ENCODE measurements at places on chromosomes 7 and 10.

- DNase-seq = no peak
Observed at GRCh38 chr10:104127411-104127810, 5.4 kb downstream of the SFR1 start.

GRCh38 chr10:102726274-102726673 lies 11.8 kb downstream of the SFXN2 start:
- no peak for DNase-seq

- DNase-seq = no peak
Observed at GRCh38 chr10:113301342-113301984, 251.4 kb upstream of the HABP2 start.

- no peak for DNase-seq
Observed at GRCh38 chr10:113872139-113873030, 17.9 kb downstream of the NHLRC2 start.

DNA sequence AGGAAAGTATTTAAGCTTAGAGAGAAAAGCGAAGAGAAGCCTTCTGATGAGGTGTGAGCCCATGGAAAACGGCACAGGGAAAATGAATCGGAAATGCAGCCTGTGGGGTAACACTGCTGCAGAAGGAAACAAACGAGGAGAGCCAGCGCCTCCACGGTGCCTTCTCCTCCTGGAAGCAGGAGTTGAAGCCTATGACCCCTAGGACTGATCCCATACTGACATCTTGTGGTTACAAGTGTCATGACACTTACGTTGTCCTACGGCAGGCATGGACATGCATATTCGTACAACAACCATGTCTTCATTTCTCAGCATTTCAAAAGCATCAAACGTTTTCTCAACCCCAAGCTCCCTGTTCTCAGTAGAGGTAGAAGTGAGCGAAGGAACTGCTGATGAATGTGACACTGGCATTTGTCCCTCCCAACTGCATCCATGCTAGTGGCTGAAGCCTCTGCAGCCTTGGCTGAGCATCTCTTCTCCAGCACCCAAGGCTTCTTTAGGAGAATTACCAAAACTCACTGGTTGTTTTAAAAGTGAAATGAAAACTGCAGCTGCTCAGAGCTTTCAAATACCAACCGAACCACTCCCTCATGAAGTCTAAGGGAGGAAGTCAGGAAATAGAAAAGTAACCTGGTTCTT lies 160.2 kb downstream of the JAZF1 start:
- DNase-seq = peak; percentile 88

GRCh38 chr10:118238573-118239235 lies 103.4 kb downstream of the FAM204A start:
- DNase-seq = no peak

DNA sequence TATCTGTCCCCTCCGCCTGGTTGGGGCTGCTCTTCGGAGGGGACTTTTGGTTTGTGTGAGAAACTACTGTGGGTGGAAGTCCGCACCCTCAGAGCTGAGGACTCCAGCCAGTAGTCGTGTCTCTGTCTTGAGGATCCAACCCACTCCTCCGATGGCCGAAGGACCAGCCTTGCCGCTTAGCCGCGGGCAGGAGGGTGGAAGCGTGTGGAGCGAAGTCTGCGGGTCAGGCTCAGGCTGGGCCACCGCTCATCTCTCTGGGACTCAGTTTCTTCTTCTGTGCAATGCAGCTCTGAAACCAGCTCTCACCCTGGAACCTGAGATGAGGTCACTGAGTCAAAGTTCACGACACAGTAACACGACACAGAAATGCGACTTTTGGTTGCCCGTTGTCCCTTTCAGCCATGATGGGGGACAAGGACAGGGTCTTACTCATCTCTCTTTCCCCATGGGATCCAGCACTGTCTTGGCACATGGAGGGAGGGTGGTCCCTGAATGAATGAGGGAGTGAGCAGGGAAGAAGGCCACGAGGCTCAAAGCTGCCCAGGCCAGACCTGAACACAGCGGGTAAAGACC lies 133.3 kb upstream of the PODXL start:
- DNase-seq = no peak

DNA sequence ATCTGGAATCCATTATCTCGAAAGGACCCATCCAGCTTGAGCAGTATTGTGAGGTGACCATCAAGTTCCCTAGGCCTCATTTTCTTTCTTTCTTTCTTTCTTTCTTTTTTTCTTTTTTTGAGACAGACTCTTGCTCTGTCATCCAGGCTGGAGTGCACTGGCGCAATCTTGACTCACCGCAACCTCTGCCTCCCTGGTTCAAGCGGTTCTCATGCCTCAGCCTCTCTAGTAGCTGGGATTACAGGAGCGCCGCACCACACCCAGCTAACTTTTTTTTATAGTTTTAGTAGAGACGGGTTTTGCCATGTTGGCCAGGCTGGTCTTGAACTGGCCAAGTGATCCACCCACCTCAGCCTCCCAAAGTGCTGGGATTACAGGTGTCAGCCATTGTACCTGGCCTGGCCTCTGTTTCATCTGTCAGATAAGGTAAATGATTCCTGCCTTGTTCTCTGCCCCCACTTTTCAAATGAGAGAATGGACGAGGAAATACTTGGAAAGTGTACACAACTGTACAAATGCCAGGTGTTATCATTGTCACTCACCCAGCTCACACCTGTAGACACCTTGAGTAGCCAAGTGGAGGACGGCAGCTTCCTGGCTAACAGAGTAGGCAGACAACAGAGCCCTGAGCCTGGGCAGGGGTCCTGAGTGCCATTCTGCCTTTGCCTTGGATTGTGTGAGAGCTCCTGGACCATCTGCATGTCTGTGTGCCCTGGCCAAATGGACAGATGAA lies 54.1 kb downstream of the HK1 start:
- no peak for DNase-seq

DNA sequence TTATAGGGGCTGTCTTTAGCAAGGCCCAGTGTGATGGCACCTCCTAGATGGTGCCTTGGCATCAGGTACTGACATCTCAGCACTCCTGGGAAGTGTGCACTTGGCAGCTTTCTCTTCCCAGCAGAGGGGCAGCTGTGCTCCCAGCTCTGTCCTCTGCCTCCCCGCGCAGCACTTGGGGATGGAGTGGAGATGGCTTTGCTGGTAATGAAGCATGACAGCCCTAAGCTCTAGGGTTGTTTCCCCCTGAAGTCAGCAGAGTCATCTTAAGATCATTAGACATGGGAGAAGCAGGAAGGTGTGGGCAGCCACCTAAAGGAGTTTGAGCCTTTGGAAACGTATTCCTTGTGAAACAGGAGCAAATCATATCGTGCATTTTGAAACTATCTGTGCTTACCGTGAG lies 46.7 kb downstream of the HTRA1 start:
- DNase-seq = no peak

- no peak for DNase-seq
Observed at GRCh38 chr7:84811362-84811761, 375.5 kb downstream of the SEMA3D start.

GRCh38 chr7:81005254-81005653 lies 86.4 kb upstream of the SEMA3C start:
- no peak for DNase-seq

DNA sequence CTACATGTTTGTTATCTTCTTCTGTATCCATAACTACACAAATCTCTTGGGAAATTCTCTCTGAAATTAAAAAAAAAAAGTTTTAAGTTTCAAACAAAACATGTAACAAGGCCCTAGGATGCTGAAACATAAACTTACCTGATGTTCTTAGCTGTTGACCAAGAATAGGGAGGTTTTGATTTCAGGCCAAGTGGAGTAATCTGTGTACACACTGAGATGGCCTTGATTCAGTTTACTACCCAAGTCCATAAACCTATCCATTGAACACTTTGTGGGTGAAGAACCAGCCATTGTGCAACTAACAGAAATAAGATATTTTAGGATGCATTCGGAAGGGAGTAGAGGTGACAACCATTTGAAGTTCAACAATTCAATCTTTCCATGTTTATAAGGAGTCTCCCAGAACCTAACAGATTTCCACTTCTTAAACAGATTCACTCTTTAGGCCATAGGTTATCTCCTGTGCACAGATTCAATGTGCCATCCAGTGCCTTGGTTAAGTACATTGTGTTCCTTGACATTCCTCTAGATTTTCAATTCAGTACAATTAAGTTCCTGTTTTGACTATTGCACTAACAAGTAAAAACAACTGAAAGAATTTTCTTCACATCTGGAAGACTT lies 143.1 kb downstream of the CRPPA start:
- DNase-seq = no peak

DNA sequence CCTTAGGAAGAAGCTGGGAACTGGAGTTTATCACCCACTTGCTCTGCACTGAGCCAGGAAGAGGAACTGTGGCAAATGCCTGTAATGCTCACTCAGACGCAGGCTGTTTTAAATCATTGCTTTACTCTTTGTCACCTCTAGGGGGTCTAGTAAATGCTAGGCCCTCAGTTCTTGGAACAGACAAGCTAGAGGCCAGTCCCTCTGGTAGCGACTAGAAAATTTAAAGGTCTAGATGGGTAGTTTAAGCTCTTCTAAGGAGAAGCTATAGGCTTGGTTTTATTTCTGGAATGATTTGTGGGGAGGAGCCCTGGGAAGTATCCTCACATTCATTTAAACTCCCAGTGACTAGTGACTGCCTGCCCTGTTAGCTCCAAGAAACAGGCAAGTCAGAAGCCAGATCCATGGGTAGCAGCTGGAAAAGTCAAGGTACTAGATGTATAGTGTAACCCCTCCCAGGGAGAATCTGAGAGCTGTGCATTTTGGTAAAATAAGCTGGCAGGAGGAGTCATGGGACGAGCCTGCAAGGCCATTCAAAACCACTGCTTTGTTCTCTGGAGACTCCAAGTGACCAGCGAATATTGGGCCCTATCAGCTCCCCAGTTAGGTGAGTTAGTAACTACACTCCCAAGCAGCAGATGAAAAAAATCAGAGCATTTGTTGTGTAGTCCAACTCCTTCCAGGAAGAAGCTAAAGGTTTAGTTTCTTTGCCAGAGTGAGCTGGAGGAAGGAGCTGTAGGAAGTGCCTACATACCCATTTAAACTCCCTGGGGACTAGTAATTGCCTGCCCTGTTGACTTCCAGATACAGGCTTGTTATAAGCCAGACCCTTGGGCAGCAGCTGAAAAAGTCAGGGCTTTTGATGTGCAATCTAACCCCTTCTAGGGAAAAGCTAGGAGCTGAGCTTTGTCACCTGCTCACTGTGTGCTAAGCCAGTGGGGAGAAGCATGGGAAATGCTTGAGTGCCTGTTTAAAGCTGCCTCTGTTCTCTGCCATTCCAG lies 68.9 kb downstream of the DYNC1I1 start:
- peak; percentile 1 for DNase-seq

GRCh38 chr7:85038466-85038865 lies 148.4 kb downstream of the SEMA3D start:
- no peak for DNase-seq

DNA sequence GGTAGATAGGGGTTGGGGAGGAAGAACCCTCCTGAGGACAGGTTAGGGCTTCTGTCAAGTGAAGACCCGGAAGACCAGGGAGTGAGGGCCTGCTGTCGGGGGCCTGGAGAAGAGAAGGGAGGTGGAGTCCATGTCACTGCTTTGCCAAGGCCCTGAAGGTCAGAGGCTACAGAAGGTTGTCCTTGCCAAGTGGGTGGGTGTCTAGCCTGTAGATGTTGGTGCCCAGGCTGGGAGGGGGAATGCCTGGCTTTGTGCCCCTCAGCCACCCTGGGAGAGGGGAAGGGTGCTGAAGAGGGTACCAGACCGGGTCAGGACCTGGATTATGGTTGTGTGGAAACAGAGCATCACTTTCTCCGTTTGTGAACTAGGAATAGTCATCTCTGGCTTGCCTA lies 67.2 kb upstream of the AQP1 start:
- no peak for DNase-seq

DNA sequence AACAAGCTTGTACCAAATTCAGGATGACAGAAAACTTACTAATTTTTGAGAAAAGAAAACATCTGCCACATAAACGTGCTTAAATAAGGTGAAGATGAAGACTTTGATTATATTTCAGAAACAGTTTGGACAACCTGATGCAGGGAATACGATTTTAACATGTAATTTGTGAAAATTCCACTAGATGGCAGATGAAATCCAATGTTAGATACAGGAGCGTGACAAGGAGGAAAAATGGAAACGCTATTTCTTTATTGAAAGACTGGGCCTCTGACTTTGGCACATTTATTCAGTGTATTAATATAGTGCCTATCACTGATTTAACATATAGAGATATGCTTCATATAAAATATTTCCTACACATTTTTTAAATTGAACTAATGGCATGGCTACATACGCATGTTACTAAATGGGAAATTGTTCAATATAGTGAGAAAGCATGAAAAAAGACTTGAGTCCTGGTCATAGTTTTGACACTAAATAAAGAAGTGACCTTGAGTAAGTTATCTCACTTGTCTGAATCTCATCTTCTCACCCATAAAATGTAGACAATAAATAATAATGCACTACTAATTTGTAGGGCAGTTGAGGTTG lies 60.7 kb downstream of the CD36 start:
- DNase-seq = peak; percentile 69

GRCh38 chr10:33233221-33233620 lies 101.2 kb downstream of the NRP1 start:
- DNase-seq = no peak

DNA sequence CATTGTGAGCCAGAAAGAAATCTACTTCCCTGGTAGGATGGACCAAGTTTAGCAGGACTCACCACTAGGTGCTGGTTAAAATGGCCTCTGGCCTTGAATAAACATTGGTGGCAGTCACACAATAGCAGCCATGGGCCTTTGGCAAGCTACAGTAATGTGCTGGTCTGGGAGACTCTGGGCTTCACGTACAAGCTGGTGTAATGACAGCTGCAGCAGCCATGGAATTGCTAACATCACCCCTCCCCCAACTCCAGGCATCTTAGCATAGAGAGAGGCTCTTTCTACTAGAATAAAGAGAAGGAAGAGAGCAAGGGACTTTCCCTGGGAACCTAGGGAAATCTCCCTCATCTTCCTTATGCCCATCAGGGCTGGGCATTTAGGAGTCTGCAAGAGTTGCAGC lies 205.1 kb upstream of the SEMA3A start:
- no peak for DNase-seq

DNA sequence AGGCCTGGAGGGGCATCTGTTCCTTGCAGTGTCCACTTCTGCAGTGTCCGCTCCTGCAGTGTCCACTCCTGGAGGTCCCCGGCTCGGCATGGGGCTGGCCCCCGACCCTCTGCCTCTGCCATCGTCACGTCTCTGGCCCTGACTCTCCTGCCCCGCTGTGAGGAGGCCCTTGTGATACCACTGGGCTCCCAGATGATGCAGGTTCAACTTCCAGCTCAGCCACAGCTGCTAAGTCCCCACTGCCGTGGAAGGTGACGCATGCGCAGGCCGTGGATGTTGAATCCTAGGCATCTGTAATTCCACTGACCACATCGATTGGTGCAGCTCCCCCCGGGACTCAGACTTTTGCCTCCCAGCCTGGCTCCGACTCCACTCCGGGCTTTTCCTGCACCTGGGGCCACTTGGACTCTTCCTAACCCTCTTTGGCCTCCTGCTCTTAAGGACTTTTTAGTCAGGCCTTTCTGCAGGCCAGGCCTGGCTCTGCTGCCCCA lies 95.1 kb downstream of the GLRX3 start:
- no peak for DNase-seq
